ENCODE measurements at places on chromosomes 3 and 15.

DNA sequence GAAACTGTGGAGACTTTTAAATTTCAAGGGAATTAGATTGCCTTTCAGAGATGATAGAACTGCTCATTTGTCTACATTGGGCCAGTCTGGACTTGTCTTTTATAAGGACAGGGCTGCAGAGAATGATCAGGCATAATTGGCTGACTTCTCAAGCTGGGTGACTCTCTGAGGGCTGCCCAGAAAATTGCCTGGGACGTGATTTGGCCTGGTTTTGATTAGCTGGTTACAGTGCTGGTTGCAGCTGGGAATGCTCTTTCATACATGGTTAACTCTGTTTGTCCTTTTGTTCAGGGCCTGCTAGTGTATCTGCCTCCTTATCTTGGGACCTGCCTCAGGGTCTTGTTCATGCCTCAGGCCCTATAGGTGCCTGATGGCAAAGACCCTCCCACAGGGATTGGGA lies 245.6 kb downstream of the CLSTN2 start:
- DNase-seq: no peak

DNA sequence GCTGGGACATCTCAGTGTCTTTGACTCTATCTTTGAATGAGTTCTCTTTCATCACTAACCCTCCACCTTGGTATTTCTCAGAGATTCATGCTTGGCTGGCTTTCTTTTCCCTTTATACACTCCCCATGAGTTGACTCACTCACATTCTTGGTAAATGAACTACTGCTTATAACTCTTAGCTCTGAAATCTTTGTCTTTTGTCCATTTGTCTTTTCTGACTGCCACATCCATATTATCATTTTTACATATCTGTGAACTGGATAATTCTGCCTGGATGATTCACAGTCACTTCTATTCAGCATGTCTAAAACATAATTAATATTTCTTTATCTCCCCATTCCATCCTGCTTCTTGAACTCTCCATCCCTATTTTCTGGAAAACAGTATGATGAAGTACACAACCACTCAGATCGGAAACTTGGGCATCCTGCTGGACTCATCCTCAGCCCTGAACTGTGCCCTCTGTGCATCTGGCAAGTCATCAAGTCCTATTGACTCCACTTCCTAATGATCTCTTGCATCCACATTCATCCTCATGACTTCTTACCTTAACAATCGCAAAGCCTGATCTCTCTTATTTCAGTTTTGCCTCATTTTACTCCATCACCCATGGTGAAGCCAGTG lies 66.9 kb downstream of the KCNAB1 start:
- DNase-seq: no peak

GRCh38 chr3:60728006-60728405 lies 523.2 kb downstream of the FHIT start:
- no peak for DNase-seq

- no peak for DNase-seq
Measured at GRCh38 chr15:61088675-61089074, 140.4 kb downstream of the RORA start.

DNA sequence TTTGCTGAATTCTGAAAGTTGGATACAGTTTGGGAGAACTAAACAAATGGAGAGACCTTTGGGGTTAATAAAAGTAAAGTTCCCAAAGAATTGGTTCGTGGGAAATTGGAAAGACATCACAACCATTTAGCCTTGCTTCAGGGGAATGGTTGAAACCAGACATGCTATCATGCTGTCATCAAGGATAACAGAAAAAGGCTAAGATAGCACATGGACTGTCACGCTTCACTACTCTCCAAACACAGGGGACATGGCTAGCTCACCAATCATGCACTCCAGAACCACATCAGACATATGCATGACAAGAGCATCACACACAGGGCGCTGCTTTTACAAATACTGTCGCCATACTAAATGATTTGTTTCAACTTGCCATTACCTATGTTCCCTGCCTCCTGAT lies 671.7 kb upstream of the ROBO1 start:
- DNase-seq: no peak

GRCh38 chr15:59063042-59063441 lies 41.9 kb upstream of the CCNB2 start:
- no peak for DNase-seq

DNA sequence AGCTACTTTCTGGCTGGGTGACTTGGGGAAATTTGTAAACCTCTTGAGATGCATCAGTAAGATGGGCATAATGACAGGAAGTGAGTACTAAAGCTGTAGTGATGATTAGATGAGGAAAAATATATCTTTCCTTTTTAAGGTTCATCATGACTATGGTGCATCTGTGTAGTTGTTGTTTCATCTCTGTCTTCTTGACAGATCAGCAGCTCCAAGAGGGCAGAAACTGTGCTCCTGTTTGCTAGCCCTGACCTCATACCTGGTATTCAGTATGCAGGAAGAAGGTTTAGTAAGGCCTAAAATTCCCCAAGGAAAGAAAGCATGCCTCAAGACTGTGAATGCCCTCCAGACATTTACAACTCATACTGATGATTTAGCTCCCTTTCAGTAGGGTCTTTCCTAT lies 82.5 kb upstream of the PSMD6 start:
- no peak for DNase-seq

DNA sequence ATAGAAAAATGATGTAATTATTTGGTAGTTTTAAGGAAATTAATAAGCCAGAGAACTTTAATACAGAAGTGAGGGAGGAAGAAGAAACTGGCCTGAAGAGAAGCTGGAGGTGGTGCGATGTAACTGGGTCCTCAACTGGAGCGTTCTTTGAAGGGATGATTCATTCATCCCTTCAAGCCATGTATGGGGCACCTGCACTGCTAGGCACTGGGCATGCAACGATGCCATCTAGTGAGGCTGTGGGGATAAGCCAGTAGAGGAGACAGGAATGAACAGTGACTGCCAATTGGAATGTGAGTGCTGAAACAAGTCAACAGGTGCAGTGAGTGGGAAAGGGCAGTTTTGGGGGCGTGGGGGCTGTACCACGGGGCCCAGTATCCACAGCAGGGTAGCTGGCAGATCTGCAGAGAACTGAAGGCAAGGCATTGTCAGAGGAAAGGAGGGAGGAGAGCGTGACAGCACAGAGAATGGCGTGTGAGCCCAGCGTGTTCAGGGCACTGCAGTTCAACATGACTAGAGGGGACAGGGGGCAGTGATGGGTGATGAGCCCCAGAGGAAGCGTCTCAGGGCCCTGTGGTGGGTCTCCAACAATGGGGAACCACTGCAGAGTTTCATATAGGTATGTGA lies 3.8 kb upstream of the KIF23 start:
- DNase-seq: no peak

GRCh38 chr3:30551927-30552326 lies 54.5 kb upstream of the TGFBR2 start:
- no peak for DNase-seq

- no peak for DNase-seq
Measured at GRCh38 chr3:190644766-190645165, 130.9 kb downstream of the IL1RAP start.

GRCh38 chr15:57112178-57112577 lies 193.7 kb downstream of the TCF12 start:
- DNase-seq: no peak

DNA sequence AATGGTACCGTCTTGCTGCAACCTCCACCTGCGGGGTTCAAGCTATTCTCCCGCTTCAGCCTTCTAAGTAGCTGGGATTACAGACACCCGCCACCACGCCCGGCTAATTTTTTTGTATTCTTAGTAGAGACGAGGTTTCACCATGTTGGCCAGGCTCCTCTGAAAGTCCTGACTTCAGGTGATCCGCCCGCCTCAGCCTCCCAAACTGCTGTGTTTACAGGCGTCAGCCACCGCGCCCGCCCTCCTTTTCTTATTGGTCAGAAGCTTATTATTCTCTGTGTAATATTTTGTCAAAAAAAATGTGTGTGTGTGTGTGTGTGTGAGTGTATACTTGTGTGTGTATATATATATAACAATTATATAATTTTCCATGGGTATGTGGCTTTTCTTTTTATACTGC lies 425.6 kb downstream of the CADM2 start:
- DNase-seq: no peak

DNA sequence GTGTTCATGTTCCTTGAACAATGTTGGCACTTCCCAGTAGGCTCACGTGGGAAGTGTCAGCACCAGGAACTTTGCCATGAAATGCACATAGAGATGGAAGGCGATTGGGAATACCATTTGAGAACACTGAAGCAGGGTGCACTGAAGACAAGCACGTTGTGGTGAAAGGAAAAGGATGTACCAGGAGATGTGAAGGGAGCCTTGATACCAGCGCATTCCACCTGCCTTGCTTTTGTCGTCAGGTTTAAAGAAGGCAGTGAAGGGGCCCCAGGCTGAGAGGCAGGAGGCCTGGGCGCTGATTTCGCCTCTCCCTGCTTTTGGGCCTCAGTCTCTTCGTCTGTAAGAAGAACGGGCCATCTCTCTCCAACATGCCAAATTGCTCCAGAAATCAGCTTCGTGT lies 194.5 kb upstream of the HES1 start:
- DNase-seq: no peak

DNA sequence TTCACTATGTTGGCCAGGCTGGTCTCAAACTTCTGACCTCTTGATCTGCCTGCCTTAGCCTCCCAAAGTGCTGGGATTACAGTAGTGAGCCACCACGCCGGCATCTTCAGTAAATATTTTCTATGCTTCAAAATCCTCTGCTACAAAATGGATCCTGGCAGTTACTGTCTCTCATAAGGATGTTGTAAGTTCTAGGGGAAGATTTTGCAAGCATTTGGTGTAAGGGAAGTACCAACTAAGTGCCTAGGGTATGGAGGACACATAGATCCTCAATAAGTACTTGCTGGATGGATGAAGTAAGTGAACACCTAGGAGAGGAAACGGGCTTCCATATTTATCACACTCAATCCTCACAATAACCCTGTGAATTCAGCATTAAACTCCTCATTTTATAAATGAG lies 6.6 kb downstream of the TM4SF4 start:
- no peak for DNase-seq

GRCh38 chr15:97858296-97858695 lies 102.2 kb upstream of the ARRDC4 start:
- no peak for DNase-seq

GRCh38 chr3:107184375-107184774 lies 192.9 kb upstream of the CCDC54 start:
- DNase-seq: no peak

DNA sequence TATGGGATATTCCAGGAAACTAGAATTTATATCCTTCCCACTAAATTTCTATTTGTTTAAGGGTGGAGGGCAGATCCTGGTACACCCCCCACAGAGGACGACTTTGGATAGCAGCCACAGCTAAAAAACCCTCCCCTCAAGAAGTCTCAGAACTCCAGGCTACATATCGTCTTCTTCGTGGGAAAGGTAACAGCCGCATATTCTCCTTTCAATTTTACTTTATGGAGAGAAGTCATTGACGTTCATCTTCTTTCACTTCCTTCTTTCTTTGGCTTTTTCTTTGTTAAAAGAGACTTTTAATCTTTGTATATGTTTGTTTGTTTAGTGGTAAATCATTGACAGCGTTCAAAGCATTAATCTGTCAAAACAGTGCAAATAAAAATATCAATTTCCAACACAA lies 36.3 kb downstream of the TRIP4 start:
- no peak for DNase-seq

DNA sequence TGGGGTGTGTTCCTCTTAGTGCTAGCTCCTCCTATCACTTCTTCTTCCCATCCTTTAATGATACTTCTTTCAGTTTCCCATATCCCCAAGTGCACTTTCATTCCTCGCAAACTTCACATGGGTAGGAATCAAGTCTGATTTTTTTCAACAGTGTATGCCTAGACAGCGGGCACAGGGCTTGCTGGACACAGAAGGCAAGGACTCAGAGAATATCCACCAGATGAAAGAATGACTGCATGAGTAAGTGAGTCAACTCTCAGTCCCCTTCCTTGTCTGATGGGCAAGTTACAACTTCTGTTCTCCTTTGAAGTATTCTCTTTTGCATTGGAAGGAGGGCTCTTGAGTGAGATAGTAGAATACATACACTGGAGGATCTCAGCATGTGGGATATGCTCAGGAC lies 3.1 kb upstream of the SQOR start:
- DNase-seq: no peak

GRCh38 chr3:155368786-155369185 lies 75.3 kb upstream of the STRIT1 start:
- DNase-seq: no peak

GRCh38 chr15:89916660-89917059 lies 3.9 kb upstream of the ARPIN start:
- no peak for DNase-seq

DNA sequence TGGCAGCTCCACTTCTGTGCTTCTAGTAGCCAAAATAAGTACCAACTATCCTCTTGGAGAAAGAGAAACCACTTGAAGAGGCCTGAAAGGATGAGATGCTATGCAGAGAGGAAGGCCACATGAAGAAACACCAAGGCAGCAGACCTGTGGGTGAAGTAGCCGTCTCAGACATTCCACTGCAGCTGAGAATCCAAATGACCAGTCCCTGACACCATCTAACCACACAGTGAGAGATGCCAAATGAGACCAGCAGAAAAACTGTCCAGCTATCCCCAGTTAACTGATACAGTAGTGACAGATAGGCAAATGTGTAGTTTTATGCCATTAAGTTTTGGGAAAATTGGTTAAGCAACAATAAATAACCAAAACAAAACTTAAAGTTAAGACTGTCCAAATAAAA lies 47.9 kb upstream of the ZSCAN2 start:
- DNase-seq: no peak

DNA sequence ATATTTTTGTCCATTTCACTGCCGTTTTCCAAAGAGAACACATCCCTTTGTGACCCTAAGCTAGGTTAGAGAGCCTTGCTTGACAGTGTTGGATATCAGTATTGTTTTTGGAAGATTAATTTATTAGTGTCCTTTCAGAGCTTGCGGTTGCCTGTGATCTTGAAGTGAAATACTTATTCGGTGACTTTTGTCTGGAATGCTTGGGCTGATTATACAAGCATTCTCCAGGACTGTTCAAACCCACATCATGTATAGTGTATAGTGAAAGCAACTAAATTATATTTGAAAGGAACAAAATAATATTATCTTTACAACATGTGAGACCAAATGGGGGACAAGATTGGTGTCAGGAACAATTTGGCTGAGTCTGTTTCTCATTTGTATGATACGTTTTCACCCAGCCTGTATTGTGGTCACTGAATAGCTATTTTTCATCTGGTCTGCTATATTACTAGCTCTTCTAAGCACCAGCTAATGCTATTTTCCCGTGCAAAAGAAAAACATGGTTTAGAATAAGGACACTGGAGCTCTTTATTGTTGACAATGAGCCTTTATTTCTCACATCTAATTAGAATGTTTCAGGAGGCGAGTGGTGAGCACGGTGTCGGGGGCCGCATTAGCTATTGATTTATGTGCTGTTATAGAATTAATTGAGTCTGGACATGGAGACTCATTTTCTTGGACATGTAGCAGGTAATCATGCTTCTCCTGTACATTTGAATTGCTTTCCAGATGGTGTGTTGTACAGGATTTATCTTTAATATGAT lies 158.1 kb downstream of the APBA2 start:
- no peak for DNase-seq

DNA sequence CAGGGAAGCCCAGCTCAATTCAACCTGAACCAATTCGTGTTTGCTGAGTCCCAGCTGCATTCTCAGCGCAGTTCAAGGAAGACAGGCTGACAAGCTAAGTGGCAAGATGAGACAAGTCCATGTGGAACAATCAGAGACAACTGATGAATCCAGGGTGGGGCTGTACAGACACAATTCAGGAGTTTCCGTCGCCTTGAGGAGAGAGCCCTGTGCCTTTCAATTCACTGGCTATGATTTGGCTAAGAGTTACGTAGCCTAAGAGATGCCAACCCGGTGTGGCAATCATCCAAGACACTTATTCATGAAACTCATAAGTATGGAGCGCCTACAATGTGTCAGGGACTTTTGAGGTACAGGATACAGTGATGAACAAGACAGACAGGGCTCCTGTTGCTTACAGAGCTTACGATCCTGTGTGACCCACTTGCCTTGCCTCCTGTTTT lies 15.5 kb upstream of the ZBED2 start:
- DNase-seq: no peak

Data from stimulated activated CD8-positive, alpha-beta memory T cell treated with anti-CD3 and anti-CD28 coated beads, Interleukin-4, amount 100 ng/mL, for 4 hours (primary cell).